ENCODE measurements at places on chromosomes 11 and 22.

DNA sequence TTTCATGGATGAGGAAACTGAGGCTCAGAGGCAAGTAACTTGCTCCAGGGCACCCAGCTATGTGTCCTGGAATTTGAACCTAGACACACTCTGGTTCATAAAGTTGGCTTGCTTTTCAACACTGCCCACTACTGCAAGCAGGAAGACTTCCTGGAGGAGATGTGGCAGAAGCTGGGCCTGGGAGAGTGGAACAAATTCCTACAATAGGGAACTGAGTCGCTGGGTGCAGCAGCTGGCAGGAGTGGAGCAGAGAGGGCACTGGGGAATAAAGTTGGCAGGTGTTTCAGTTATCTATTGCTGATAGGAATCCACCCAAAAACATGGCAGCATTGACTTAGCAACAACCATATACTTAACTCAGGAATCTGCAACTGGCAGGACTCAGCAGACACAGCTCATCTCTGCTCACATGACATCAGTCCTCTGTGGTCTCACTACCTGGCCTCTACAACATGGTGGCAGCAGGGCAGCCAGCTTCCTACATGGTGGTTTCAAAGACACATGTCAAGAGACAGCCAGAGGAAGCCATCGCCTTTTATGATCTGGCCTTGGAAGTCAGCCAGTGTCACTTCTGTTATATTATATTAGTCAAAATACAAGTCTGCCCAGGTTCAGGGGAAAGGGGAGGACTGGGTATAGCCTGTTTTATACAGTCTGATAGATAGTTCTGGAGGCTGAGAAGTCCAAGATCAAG lies 10.6 kb upstream of the CARD10 start:
- no peak for DNase-seq

- no peak for DNase-seq
Observed at GRCh38 chr22:47068626-47068996, 306.2 kb downstream of the TBC1D22A start.

GRCh38 chr11:62999156-62999555 lies 14.4 kb upstream of the SLC22A6 start:
- DNase-seq = no peak

DNA sequence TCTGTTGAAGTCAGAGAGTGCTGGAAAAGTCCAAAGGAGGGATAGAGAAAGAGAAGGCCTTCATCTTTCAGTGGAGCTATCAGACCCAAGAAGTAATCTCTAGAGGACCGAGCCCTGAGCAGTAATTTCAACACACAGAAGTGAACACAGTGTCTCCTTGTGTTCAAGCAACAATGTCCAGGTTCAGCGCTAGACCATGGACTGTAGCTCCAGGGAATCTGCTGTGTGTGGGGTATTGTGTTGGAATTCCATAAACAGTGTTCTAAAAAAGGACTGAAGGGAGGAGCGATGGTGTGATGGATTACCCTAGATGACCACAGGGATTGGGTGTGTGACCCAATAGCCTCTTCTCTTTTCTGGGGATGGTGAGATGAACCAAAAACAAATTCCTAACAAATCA lies 165.9 kb downstream of the BLID start:
- DNase-seq = no peak

- no peak for DNase-seq
Observed at GRCh38 chr22:28826921-28827320, 26.6 kb upstream of the XBP1 start.

DNA sequence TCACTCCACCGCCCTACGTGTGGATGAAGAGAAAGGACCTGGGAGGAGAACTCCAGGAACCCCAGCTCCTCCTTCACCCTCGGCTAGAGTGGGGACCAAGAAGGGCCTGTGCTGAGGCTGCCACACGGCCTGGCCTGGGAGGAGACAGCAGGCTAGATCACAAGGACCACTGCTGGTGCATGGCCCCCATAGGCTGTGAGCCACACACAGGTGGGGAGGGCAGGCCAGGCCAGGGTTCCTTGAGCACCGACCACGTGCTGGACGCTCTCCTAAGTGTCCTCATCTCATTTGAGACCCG lies 1392.4 kb downstream of the TBC1D22A start:
- DNase-seq = no peak

Data from eye (tissue), 1 donor.